ENCODE measurements at places on chromosomes 4 and X.

DNA sequence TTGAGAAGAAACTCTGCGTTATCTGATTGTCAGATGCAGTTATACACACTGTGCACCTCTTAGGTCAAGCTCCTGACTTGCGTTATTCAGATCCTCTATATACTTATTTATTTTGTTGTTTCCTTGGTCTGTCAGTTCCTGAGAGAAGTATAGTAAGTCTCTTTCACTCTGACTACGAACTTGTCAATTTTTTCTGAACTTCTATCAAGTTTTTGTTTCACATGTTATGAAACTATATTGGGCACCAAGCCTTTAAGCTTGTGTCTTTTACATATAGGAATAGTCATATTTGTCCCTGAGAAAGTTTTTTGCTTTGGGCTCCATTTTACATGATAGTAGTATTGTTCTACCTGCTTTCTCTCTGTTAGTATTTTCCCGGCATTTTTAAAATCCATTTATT is 31.7 kb downstream of the ZNF275 start:
- no peak for DNase-seq

DNA sequence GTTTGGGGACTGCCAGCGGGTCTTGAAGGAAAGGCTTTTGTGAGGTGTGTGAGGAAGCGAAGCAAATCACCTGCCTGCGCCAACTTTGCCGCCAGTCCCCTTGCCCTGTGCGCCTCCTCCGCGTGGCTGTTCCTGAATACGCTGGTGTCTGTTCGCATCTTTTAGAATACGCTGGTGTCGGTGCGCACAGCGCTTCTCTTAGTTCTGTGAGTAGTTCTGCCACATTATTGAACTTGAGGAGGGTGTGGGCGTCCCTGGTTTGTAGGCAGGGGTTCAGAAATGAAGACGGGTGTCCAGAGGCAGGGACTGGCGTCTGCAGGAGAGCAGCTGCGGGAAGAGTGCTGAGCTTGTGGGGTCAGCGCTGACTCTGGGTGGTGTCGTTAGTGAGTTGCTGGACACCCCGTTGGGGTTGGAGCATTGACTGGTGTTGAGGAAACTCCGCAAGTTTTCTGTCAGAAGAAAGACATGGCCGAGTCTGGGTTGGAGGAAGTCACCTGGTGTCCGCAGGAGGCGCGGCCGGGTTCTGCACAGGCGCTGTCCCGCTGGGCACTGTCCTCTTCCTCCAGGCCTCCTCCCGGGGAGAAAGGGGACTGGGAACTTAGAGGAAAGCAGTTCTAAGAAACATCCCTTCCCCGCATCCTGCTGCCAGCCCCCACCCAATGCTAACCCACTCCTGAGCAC is 930 bp downstream of the ZNF718 start:
- peak; percentile 0 for DNase-seq

DNA sequence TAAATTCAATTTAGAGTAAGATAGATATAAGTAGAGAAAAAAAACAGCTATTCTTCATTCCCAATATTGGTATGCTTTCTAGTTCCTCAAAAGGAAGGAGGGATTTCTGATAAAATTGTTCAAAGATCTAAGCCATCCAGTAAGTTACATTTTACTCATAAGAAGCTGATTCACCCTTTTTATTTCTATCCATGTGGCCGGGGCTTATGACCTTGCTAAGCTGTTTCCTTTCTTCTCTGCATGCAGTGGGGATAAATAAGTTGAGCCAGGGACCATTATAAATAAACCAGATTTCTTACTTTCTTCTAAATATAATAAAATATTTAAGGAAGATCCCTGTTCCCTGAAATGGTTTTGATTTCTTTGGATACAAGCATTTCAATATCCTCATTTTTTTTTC is 502.3 kb downstream of the PDHA2 start:
- no peak for DNase-seq

GRCh38 chrX:56794404-56795230 is 65.6 kb downstream of the NBDY start:
- no peak for DNase-seq

GRCh38 chrX:148385471-148385870 is 114.9 kb upstream of the AFF2 start:
- DNase-seq, result no peak

DNA sequence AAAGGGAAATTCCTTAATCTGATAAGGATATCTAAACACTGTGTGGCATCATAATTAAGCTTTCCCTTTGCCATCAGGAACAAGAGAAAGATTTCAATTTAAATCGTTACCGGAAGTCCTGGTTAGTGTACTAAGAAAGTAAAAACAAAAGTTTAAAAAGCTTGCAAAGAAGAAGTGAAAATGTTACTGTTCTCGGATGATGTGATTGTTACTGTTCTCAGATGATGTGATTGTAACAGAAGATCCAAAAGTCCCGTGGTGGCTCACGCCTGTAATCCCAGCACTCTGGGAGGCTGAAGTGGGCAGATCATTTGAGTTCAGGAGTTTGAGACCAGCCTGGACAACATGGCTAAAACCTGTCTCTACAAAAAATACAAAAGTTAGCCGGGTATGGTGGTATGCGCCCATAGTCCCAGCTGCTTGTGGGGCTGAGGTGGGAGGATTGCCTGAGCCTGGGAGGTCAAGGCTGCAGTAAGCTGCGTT is 62.5 kb downstream of the RGS12 start:
- DNase-seq, result no peak

- DNase-seq, result no peak
These were observed 272.4 kb upstream of the VCX start for GRCh38 chrX:7570432-7571029.

DNA sequence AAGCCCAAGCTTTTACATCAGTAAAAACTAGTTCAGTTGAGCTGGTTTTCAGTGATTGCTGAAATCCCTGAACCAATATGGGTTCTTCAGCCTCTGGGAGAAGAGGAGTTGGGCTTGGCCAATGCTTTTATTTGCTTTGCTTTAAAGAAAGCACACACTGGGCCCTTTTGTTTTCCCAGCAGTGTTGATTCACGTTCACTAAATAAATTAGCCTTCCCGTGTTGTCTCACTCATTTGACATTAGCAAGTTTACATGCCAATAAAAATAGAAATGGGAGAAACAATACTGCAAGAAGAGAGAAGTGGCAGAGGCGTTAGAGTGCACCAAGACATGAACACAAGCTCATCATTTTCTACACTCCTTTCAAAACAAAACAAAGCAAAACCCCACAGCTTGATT is 136.2 kb downstream of the SHROOM3 start:
- no peak for DNase-seq

DNA sequence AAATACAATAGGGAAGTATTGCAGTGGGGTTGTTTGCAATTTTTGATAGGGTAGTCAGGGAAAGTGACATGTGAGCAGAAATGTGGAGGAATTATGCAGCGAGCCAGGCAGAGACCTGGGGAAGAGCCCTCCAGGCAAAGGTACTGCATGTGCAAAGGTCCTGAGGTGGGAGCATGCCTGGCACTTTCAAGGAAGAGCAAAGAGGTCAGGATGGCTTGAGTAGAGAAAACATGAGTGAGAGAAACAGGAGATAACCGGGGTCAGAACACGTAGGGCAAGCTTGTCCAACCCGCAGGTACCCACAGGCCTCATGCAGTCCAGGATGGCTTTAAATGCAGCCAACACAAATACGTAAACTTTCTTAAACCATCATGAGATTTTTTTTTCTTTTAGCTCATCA is 71.0 kb downstream of the COQ2 start:
- DNase-seq, result no peak

DNA sequence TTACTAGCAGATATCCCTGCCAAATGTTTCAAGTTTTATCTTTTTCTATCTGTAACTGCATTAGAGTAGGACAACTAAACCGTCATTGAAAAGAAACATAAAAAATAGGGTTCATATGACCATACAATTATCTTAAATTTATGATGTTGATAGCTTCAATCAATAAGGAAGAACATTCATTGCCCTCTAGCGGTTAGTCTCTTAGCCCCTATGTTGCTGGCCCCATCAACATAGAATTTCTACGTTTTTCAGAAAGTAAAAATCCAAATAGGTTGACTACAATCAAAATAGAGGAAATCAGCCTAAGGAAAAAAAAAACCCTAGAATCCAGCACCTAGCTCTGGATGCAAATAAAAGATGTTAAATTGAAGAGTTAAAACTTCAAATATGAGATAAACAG is 225.1 kb upstream of the ITM2A start:
- DNase-seq, result no peak

DNA sequence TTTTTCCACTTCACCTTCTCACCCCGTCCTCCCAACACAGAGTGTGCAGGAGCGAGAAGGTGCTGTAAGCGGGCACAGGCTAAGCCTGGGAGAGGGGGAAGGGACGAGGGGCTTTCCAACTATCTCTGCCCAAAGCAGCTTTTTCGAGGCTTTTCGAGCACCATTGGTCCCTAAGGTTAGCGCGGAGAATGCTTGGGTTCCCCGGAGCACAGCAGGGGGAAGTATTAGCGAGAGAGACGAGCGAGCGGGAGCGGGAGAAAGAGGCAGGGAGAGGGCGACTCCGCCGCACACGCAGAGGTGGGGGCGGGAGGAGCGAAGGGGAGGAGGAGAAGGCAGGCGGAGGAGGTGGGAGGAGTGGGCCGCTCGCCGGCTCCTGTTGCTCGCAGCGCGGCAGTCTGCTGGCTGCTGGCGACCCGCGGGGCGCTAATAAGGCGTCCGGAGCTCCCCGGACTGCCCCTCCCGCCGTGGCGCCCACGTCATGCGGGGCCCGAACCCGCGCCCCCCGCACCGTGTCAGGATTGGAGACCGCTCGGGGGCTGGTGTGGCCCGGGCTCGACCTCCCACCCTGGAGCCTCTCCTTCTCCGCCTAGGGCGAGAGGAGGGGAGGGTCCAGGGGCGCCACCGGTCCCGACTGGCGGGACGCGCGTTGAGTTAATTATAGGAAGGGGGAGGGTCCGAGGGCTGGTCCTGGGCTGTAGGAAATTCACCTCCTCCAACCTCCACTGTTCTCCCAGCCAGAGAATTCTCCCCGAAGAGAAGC is at the start of gene ADAMTS3:
Gene ADAMTS3 (minus strand): TSS at position 263 of the 760 bp plus-strand sequence. CDS start 459 bp downstream, outside the sequence.
- peak; percentile 5 for DNase-seq

DNA sequence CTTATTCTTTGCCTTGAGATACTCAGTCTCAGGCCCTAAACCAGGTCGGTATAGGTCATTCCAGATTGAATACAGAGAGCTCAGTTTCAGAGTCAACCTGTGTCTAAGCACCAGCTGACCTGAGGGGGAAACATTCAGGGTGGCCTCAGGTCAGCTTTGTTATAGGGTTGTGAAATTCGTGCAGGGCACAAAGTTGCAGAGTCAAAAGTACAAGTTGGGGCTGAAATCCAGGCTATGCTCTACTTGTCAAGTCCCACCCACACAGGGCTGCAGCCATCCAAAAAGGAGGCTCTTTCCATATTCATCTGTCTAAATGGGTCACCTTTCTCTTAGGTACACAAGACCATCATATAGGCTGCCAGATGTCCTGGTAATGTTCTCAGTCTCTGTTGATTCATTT is 89.7 kb downstream of the ITIH6 start:
- DNase-seq, result no peak

DNA sequence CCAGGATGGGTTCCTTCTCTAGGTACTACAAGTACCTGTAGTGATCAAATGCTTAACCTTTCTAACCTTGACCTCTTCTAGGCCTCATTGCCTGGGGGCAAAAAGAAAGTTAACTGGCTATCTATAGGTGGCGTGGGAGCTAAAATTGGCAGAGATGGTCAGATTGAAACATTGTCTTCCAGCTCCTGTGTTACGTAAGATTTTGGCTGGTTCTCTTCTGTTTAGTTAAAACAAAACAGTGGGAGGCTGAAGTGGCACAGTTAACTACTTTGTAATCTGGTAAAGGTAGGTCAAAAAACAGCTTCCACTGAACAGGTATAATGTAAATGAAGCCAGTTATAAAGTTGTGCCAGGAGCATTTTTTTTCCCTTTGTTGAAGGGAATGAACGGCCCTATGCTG is 115.2 kb downstream of the MBNL3 start:
- DNase-seq, result no peak

DNA sequence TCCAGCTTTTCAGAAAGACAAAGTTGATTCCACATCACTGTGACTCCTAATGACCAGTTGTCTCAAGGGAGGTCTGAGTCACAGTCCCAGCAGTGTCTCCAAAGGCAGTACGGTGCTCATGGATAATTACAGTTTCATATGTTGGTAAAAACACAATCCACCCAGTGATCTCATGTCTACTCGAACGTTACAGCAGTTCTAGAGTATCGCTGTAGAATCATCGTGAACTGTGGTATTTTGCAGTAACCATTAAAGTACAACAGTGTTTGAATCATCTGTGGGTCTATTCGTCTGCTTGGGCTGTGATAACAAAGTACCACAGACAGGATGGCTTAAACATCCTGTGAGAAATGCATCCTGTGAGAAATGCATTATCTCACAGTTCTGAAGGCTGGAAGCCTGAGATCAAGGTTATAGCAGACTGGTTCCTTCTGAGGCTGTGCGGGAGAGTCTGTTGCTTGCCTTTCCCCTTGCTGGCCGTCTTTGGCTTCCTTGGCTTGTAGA is 121.1 kb upstream of the SORBS2 start:
- DNase-seq, result no peak

DNA sequence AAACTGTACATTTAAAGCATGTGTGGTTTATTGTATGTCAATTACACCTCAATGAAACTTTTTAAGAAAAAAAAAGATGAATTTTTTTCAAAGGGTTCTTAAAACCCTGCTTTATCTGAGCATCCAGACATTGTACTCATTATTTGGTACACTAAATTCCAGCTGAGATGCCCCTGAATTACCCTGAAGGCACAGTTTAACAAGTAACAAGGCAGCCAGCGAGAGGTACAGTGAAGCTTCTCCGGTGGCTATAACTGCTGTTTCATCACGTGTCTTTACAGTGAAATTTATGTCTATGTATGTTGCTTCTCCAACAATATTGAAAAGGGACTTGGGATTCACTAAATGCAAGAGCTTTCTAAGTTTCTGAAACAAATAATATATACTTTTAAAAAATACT is 15.8 kb downstream of the SLC7A11 start:
- no peak for DNase-seq

GRCh38 chrX:7253565-7253964 is 105.6 kb upstream of the PUDP start:
- no peak for DNase-seq

- no peak for DNase-seq
These were observed 3.5 kb upstream of the HGFAC start for GRCh38 chr4:3437998-3438846.

- no peak for DNase-seq
These were observed 13.2 kb downstream of the SPOCK3 start for GRCh38 chr4:167221084-167221483.

- no peak for DNase-seq
These were observed 78.2 kb downstream of the OPHN1 start for GRCh38 chrX:68354879-68355628.

GRCh38 chrX:13069771-13070416 is 25.5 kb upstream of the FAM9C start:
- DNase-seq, result no peak

- DNase-seq, result no peak
These were observed 1.0 kb downstream of the FAT4 start for GRCh38 chr4:125315576-125316400.

DNA sequence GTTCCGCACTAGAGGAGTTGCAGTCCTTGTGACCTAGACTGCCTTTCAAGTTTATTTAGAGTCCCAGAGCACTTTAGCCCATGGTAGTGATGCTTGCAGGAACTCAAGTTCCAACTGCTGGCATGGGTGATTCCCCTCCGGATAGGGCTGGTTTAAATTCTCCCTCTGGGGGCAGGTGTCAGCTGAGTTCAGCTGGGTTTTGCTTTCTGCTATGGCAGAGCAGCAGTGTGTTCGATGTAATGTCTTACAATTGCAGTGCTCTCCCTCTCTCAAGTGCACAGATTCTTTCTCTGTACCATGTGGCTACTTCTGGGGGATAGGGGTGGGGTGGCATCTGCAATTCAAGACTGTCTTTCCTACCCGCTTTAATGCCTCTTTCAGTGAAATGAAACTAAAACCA is 164.8 kb upstream of the ZIC3 start:
- DNase-seq, result no peak
